ENCODE measurements at places on chromosomes 13 and 19.
A peak's percentile ranks its signal among the peaks of the same experiment; 100 is the strongest.

GRCh38 chr19:30518965-30519606 lies 146.9 kb downstream of the ZNF536 start:
- DNase-seq = no peak

- no peak for DNase-seq
These were observed 7.9 kb downstream of the SPATA13 start for GRCh38 chr13:24168392-24168750.

DNA sequence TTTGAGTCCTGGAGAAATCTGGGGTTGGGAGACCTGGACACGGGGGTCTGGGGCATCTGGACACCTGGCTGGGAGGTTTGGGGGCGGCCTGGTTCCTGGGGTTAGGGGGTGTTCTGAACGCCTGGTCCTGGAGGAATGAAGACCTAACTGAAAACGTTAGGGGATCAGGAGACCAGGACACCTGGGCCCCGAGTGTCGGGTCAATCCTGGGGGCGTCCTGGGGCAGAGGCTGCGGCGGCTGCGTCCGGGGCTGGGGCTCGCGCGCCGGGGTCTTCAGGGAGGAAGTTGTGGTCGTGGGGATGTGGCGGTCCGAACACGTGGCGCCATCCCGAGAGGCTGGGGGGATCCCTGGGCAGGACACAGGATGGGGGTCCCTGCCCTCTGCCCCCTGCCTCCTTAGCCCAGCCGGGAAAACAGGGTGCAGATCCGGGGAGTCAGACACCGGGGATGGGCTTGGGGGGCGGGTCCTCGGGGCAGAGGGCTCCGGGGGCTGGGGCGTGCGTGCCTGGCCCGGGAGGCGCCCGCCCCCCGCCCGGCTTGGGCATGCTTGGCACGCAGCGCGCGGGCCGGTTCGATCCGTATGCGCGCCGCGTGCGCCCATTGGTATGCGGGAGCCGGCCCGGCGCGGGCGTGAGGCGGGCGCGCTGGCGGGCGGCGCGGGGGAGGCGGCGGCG lies 632 bp downstream of the NPAS1 start:
- DNase-seq = no peak

- no peak for DNase-seq
These were observed 48.6 kb downstream of the ZNF91 start for GRCh38 chr19:23346696-23347095.

- peak; percentile 67 for DNase-seq
These were observed 982 bp upstream of the DACT3 start for GRCh38 chr19:46661735-46662592.

DNA sequence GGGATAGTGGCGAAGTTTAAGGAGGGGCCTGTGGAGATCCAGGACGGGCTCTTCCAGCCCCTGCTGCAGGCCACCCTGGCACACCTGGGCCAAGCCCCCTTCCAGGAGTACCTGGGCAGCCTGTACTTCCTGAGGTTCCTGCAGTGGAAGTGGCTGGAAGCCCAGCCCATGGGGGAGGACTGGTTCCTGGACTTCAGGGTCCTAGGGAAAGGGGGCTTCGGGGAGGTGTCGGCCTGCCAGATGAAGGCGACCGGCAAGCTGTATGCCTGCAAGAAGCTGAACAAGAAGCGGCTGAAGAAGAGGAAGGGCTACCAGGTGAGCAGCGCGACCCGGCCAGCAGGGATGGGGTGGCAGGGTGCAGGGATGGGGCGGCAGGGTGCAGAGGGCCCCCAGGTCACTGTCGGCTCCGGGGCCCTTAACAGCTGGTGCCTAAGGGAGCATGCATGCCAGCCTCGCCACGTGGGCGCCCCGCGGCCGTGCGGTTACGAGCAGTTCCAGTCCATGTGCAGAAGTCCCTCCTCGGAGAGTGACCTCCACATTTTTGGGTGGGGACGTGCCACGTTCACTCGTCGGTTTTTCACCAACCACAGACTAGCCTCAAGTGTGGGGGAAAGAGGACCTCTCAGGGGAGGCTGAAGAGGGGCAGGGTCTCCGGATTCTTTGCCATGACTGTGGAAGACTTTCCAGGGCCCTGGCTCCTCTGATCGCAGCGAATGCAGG lies 912 bp downstream of the GRK1 start:
- no peak for DNase-seq

- peak; percentile 95 for DNase-seq
These were observed 3.2 kb downstream of the EPOR start for GRCh38 chr19:11380653-11381537.

GRCh38 chr19:12034620-12035019 lies 859 bp downstream of the ZNF433 start:
- DNase-seq = no peak

GRCh38 chr19:49664171-49665035 lies 1.3 kb downstream of the IRF3 start:
- peak; percentile 90 for DNase-seq

- peak; percentile 18 for DNase-seq
These were observed 60.7 kb downstream of the MCF2L start for GRCh38 chr13:113029487-113030258.

GRCh38 chr13:99040536-99041131 lies 62.8 kb upstream of the DOCK9 start:
- DNase-seq = no peak

GRCh38 chr13:97257800-97258799 lies 36.0 kb downstream of the MBNL2 start:
- no peak for DNase-seq

GRCh38 chr13:109821103-109821502 lies 34.7 kb upstream of the IRS2 start:
- DNase-seq = no peak

- no peak for DNase-seq
These were observed 12.3 kb downstream of the RBM26 start for GRCh38 chr13:79393564-79394249.

DNA sequence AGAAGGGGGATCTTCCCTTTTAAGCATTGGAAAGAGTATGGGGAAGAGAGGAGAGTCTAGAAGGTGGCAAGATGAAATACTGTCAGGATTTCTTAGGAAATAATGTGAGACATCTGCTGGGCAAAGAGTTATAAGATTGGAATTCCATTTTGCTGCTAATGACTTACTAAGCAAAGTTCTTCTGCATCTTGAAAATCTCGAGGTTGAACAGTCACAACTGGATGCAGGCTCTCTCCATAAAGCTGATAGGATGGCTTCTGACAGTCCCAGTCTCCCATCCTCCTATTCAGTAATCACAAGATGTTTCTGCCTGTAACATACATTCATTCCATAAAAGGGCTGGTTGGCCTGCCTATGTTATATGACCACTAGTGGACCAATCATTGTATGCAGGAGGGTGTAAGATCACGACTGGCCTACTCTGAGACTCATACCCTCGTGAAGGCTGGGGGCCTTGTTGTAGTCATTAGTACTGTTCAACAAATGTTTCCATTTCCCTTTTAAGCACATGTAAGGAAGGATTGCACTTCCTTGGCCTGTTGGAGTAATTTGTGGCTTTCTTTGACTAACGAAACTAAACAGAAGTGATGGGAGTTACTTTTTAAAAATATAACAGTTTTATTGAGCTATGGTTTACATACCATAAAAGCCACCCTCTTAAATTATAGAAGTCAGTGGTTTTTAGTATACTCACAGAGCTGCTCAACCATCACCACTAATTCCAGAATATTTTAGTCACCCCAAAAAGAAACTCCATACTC lies 45.0 kb upstream of the TDRD3 start:
- DNase-seq = no peak

DNA sequence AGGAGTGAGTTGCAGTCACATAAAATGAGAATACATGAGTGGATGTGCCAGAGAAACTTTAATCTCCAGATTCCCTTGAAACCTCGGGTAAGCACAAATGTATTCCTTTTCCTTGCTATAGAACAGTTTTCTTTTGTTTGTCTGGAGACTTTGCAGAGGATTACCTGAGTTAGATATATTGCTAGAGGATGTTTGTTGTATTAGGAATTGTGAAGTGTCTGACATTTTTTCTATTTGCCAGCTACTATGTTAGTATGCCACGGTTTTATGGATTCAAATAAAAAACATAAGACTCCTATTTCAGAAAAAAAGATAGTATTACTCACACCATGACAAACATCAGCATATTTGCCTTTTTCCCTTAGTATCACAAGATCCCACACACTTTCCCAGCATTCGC lies 844.9 kb upstream of the SLITRK5 start:
- no peak for DNase-seq

DNA sequence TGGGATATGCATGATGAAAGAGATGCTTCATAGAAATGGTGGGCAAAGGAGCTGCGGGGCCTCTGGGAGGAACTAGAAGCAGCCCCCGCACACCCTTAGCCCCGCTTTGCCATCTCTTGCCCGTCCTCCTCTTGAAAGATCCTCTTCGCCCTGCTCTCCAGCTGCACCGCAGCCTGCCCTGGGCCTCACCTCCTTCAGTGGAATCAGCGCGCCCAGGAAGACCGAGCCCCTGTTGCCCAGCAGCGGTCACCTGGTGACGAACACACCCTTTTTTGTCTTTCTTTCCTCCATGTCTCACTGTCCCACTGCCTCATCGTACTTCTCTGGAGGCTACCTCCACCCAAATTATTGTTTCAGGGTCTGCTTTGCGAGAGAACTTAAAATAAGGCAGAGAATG lies 807.6 kb downstream of the UQCRFS1 start:
- DNase-seq = no peak

DNA sequence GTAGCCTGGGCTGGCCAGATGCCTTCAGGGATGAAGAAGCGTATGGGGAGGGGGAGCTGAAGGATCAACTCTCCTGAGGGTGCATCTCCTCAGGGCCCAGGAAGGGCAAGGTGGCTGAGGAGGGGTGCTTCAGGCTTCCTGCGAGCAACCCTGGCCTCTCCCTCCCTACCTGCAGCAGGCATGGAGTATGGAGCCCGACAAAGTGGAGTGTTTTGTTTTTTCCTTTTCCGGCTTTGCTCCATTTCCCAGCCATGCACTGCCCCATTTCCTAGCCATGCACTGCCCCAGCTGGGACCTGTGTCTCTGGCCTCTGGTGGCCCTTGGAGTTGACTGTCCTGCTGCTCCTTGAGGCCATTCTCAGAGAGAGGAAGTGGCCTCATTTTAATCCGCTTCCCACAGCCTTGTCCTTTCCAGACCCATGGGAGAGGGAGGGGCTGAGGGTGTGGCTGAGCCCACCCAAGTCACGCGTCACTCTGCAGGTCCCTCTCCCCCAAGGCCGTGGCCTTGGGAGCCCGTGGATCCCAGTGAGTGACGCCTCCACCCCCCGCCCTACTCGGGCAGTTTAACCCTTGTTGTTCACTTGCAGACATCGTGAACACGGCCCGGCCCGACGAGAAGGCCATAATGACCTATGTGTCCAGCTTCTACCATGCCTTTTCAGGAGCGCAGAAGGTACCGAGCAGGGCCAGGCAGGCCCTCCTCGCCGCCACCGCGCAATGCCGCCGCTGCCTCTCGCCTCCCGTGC lies 34.4 kb downstream of the CAPN12 start:
- no peak for DNase-seq

GRCh38 chr13:98470920-98471319 lies 106.0 kb downstream of the STK24 start:
- no peak for DNase-seq

GRCh38 chr13:27130979-27131623 lies 40.5 kb downstream of the USP12 start:
- DNase-seq = peak; percentile 58

GRCh38 chr19:15672580-15673175 lies at the start of gene CYP4F12:
TSS of gene CYP4F12 (plus strand) at chr19:15673087. CDS start at chr19:15673530, 443 bp downstream.
- DNase-seq = no peak

DNA sequence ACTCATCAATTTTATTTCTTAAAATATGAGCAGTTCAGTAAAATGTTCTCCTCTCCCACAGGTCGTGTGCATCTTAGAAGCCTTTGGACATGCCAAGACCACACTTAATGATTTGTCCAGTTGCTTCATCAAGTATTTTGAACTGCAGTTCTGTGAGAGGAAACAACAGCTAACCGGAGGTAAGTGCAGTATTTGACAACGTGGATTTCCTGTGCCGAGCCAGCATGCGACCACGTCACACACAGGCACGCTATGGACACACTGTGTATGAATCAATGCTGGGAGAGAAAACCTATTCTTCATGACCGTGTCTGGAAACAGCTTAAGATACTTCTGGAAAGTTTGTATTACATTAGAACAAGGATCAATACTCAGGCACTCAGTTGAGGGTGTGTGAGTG lies 268.5 kb downstream of the MYO16 start:
- no peak for DNase-seq

GRCh38 chr19:4328243-4328990 lies 10.2 kb downstream of the STAP2 start:
- peak; percentile 89 for DNase-seq

- DNase-seq = no peak
These were observed 16.0 kb upstream of the ZNF792 start for GRCh38 chr19:34979819-34980640.

DNA sequence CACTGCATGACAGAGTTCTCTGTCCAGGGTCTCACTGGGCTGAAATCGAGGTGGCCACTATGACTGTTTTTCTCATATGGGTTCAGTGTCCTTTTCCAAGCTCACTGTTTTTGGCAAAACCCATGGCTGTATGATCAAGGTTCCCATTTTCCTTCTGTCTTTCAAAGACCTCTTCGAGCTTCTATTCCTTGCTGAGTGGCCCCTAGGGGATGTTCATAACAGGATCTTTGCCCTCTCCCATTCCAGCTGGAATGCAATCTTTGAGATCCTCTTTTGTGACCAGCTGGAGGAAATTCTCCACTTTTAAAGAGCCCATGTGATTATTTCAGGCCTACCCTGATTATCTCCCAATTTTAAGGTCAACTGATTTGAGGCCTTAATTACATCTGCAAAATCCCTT lies 572.5 kb upstream of the SLC10A2 start:
- DNase-seq = no peak

DNA sequence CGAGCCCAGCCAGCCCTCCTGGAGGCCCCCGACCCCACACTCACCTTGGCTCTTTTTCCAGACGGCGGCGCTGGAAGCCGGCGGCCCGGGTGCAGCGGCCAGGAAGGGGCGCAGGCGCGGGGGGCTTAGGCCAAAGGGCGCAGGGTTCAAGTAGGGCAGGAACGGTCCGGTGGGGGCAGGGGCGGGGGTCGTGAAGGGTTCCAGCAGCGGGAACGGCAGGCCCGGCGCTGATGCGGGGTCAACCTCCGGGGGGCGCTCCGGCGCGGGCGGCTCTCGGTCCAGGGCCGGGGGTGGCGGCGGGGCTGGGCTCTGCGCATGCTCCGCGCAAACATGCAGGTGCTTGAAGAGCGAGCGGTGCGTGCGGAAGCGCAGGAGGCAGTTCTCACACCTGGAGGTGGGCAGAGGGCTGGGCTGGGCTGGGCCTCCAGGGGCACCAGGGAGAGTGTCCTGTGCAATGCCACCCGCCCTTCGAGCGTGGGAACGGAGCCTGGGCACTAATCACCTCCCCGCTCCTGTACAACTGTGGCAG lies 2.3 kb downstream of the ZNF414 start:
- no peak for DNase-seq

DNA sequence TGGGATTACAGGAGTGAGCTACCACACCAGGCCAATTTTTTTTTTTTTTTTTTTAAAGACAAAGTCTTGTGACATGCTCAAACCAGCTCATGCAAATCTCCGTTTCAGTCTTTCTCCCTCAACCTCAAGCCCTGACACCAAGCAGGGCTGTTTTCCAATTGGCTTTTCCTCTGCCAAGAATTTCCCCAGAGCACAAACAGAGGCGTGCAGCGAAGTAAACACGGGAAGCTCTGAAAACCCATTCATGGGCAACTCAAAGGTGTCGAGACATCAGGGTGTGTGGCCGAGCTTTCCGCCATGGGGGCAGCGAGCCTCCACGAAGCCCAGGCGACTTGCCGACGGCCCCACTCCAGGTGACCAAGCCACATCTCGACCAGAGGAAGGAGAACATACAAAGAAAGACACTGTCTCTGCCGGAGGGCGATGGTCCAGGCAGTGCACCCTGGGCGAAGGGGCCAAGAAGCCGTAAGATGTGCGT lies 70.0 kb downstream of the INSR start:
- no peak for DNase-seq

- no peak for DNase-seq
These were observed 1624.7 kb downstream of the PCDH9 start for GRCh38 chr13:65605396-65605795.

Measured in effector CD4-positive, alpha-beta T cell (primary cell).